Left ventricle myocardium superior (tissue), 1 donor: ENCODE measurements at places on chromosomes 13 and 19.

DNA sequence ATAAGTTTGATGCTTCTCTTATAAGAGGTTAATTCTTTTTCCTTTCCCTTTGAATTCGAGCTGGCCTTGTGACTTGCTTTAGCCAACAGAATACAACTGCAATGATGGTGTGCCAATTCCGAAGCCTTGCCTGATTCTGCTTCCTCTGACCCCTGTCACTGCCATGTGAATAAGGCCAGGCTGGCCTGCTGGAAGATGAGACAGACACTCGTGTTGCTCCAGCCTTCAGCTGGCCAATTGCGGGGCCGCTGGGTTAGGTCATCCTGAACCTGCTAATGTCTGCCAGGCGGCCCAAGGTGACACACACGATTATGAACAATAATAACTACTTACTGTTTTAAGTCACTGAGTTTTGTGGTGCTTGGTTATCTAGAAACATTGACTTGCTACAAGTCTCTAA lies 352.0 kb downstream of the MYO16 start:
- no peak for DNase-seq

DNA sequence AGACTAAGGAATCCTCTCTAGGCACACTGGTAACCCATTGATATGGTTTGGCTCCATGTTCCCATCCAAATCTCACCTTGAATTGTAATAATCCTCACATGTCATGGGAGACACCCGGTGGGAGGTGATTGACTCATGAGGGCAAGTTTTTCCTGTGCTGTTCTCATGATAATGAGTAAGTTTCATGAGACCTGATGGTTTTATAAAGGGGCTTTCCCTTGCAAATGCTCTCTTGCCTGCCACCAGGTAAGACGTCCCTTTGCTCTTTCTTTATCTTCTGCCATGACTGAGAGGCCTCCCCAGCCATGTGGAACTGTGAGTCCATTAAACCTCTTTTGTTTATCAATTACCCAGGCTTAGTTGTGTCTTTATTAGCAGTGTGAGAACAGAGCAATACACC lies 81.4 kb upstream of the GPC6 start:
- no peak for DNase-seq

DNA sequence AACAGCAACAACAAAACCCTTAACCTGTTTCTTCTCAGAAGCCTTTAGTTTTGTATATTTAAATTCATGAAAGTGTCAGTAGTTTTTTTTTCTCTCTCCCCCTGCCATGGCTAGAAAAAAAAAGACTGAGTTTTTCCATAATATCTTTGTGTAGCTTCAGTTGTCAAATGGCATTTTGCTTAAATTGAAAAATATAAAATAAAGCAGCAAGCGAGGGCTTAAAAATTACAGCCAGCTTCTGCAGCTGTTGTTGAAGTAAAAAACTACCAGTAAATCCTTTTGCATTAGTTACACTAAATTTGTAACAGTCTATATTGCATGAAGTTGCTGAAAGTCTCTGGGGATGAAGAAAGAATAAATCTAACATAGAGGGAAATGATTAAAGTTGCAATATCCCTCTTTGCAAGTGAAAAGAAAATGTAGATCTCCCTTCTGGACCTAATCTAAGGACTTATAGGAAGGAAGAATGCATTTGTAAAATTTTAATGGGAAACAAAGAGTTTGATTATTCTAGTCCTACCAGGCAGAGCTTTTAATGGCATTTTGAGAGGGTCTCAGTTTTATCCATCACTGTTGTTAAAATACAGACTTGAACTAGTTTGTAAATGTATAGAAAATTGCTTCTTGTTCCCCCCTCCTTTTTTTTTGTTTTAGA lies 215.7 kb downstream of the ATP8A2 start:
- DNase-seq, result no peak

GRCh38 chr19:49887665-49888509 lies 8.8 kb downstream of the IL4I1 start:
- no peak for DNase-seq

DNA sequence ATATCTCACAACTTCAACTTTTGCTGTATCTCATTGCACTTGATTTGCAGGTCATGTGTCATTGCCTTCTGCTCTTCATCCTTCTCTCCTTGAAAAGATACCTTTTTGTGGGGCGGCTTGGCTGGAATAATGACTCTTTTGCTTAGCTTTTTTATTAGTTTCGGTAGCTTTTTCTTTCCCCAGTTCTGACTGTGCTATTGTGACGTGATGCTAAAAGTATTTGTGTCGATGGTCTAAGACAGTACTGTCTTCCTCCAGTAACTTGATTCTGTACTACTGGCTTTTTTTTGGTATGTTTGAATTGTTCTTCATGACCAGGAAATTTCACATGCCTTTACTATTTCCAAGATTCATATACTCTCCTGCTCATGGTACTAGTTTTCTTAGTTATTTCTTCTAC lies 63.1 kb downstream of the SLITRK1 start:
- DNase-seq, result no peak

DNA sequence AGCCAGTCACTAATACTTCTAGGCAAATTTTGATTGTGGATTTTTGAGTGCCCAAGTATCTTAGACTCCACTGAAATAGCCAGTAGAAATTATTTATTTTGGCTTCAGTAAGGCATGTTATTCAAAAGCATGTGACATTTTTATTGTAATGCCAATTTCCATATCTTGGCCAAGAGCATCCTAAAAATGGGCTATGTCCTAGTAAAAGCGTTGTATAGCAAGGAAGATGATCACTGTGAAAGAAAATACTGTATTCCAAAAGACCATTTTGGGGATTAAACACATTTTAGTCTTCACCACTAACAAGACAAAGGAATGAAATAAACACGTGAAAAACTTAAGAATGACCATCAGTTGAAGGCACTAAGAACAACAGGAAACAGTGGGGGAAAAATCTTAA lies 149.1 kb downstream of the NUFIP1 start:
- DNase-seq, result no peak

DNA sequence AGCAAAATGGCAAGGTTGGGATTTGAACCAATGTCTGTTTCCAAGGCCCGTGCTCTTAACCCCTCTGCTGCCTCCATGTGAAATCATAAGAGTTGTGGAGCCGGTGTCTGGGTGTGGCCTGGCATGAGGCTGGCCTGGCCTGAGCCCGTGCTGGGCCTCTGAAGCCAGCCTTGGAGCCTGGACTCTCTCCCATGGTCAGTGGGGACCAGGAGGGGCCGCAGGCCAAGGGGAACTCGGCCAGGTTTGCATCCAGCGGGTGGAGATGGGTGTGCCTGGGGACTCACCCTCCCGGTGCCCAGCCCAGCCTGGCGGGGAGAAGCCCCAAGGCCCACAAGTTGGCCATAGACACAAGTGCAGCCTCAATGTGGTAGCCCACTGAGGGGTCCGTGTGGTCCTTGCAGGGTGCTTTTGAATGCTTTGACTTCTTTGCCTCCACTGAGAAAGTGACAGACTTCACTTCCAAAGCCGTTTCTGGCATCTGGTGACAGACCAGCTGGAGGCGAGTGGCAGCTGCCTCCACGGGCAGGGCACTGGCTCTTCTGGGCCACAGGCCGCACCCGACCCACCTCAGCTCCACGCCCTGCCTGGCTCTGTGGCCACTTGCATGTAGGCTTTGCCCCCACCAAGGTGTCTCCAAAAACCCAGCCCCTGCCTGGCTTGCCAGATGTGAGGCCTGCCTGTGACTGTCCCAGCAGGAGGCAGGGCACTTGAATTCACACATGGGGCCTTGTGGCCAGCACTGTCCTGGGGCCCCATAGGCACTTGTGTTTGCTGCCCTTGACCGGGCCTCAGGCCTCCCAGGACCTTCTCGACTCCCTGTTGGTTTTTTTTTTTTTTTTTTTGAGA lies 26.2 kb upstream of the NCCRP1 start:
- DNase-seq, result no peak

DNA sequence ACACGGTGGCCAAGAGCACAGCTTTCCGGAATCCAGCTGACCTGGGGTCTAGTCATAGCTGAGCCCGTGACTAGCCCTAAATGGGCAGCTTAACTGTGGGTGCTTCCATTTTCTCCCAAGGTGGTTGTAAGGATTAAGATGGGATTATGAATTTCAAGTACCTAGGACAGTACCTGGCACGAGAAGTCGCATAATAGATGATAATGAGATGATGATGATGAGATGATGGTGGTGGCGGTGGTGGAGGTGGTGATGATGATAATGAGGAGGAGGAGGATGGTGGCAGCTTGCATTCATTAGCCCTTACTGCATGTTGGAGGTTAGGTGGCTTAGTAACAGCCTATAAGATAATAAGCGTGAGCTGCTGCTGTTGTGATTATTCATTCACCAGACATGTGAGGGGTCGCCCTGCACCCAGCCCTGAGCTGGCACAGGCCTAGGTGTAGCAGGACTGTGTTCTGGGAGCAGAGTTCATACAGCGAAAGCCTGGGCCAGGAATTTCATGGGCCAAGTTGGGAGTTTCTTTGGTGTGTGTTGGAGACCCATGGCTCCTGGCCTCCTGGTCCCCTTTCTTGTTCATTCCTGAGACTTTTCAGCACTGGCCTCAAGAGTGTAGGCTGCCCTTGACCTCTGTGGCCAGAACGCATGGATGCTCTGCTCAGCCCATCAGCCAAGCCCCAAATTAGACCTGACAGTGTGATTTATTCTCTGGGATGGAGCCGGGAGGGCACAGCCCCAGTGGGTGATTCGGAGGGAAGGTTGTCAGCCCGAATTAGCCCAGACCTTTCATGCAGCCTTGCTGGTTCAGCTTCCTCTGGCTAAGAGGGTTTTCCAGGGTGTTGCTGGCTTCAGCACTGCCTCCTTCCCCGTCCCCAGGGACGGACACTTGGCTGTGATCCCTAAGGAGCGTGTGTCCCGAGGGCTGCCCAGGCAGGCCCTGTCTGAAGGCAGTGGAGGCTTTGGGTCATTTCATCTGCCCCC lies 128.8 kb downstream of the SIPA1L3 start:
- DNase-seq, result no peak

DNA sequence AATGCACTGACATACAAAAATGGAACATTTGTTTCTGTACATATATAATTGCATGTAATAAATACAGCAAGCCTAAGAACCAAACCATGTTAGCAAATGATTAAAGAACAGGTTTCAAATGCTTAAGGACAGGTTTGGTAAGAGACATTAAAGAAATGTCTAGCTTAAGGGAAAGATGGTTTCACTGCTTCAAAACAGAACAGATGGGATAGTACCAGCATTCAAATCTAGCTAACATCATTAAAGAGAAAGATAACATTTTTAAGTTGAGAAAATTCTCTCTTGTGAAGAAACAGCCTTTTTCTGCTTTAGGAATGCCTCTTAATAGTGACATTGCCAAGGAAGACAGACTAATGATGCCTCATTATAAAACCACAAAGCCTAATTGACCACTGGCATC lies 52.5 kb upstream of the DOCK9 start:
- no peak for DNase-seq

DNA sequence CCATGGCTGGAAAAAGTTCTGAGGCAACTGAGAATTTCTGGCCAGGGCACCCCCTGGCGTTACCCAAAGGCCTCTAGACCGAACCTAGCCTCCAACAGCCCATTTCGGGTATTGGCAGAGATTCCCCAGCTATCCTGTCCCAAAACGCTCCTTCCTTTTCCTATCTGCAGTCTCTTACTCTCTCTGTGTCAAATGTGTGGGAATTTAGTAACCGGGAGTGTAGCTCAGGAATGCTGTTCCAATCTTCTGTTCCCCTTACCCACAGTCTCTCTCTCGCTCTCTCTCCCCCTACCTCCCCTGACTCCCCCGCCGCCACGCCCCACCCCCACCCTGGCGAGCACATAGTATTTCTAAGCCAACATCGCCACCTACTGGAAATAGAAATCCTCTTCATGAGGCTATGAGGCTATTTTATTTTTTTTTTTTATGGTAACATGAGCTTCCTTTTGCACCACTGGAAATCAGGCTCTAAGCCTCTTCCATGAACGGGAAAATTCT lies 27.0 kb downstream of the OXGR1 start:
- DNase-seq, result no peak

- no peak for DNase-seq
These were observed 7.0 kb upstream of the POMP start for GRCh38 chr13:28651810-28652401.

DNA sequence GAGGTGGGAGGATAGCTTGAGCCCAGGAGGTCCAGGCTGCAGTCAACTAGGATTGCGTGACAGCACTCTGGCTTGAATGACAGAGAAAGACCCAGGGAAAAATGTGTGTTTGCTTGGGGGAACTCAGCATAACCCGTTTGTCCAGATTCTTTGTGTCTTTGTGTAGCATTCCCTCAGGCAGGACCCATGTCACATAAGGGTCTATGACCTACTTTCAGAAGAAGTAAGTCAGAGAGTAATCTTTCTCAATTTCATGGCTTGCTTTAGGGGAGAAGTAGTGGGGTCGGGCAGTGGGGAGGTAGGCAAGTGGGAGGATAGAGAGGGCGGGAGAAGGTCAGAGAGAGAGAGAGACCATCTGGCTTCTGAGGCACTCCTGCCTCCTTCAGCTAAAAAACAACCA lies 11.9 kb upstream of the PSPC1 start:
- no peak for DNase-seq

GRCh38 chr13:44125943-44126469 lies 246.3 kb downstream of the LACC1 start:
- no peak for DNase-seq

- no peak for DNase-seq
These were observed at the start of gene SLC7A10 for GRCh38 chr19:33225458-33225926. Gene SLC7A10, minus strand, starts transcription at chr19:33225850. Its CDS starts 147 bp downstream, at chr19:33225703.

DNA sequence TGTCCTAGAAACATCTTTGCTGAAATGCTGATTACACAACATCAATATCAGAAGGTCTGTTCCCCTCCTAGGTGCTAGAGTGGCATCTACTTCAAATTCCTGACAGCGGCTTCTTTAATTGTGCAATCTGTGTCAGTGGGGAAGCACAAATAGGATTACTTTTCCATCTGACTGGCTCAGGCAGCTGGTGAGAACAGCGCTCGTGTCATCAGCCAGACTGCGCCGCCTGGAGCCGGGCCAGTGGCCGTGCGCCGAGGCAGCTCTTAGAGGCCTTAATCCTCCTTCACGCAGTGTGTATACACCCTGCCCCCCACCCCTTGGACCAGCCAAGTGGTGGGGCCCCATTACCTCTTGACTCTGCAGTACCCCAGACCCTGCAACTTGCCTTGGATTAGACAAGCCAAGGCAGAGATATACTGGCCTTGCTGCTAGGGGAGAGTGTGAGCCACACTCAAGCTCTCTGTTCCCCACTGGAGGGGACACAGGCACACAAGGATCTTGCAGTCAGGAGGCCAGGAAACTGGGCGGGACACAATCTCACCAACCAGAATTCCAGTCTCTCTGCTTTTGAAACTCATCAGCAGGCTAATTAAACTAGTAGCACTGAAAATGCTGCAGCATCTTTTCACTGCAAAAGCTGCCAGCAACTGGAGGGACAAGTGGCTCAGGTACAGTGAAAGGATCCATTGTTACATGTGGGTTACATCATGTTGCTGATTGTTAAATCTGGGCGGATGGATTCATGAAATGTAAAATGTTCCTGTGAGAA lies 48.9 kb upstream of the EPHX3 start:
- DNase-seq, result peak; percentile 95

GRCh38 chr19:43526884-43527859 lies at the start of gene ETHE1:
Gene ETHE1, minus strand, starts transcription at chr19:43527201. Its CDS starts 24 bp downstream, at chr19:43527177.
- DNase-seq, result peak; percentile 92
